ENCODE measurements at places on chromosomes 12 and 14.

GRCh38 chr14:102655137-102655536 lies 62.7 kb downstream of the RCOR1 start:
- DNase-seq = no peak

GRCh38 chr14:97039717-97040363 lies 242.7 kb downstream of the VRK1 start:
- DNase-seq = no peak

- DNase-seq = no peak
Measured at GRCh38 chr14:78848234-78848820, 678.2 kb downstream of the NRXN3 start.

DNA sequence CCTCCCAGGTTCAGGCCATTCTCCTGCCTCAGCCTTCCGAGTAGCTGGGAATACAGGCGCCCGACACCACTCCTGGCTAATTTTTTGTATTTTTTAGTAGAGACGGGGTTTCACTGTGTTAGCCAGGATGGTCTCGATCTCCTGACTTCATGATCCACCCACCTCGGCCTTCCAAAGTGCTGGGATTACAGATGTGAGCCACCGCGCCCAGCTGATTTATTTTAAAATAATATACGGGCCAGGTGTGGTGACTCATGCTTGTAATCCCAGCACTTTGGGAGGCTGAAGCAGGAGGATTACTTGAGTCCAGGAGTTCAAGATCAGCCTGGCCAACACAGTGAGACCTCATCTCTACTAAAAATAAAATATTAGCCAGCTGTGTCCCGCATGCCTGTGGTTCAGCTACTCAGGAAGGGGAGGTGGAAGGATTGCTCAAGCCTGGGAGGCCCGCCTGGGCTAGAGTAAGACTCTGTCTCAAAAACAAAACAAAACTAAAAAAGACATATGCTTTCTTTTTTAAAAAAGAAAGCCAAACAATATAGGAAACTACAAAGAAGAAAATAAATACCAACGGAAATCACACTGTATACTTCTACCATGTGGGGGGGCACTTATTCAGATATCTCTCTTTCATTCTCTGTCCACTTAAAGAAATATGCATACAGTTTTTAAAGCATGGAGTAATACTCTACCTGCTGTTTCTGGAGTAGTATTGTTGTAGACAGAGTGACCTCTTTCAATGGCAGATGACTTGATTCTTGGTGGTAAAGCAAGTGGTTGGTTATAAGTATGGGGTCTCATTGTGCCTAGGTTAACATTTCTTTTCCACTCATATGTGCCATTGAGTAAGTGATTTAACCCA lies 930 bp upstream of the MIA2 start:
- DNase-seq = no peak

DNA sequence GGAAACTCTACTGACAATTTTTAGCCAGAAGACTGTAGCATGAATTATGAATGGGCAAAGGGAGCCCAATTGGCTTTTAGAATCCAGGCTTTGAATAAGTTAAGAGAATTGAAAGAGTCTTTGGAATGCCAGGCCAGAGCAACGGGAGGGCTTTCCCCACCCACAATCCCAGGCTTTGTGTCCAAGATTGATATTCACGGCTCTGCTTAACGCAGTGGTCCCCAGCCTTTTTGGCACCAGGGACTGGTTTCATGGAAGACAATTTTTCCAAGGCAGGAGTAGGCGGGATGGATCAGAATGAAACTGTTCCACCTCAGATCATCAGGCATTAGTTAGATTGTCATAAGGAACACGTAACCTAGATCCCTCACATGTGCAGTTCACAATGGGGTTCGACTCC lies 79.6 kb downstream of the EPS8 start:
- DNase-seq = no peak

DNA sequence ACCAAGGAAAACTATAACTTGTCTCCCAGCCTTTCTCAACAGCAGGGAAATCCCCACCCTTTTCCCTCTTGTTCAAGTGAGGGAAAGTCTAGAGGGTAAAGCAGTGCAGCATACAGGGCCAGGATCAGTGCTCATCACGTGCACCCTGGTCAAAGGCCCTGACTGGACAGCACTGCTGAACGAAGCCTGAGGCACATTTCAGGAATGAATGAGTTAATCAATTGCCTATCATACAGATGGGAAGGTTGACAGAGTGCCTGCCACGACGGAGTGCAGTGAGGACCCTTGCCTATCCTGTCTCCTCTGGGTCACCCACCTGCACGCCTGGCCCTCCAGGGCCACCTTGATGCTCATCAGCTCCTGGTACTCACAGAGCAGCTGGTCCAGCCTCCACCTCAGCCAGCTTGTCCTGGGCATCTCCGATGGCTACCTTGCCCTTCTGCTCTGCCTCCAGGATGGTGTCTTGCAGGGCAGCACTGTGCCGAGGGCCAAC lies 11.7 kb upstream of the KRT73 start:
- DNase-seq = no peak

DNA sequence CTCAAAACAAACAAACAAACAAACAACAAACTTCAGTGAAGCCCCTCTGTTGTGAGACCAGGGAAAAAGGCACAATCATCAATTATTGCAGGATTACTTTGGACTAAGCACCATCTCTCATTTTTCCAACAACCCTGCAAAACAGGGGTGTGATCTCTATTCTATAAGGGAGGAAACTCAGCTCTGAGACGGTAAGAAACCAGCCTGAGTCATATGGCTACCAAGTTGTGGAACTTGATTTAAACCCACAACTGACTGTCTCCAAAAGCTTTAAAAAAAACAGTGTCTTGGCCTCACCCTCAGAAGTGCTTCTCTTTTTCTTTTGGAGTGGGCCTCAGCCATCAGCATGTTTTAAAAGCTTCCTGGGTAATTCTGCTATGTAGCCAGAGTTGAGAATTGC lies 49.8 kb downstream of the RIN3 start:
- no peak for DNase-seq

- no peak for DNase-seq
Measured at GRCh38 chr12:117192057-117192456, 1.8 kb upstream of the FBXO21 start.

GRCh38 chr14:49584058-49584457 lies 2.1 kb downstream of the RPS29 start:
- no peak for DNase-seq

- no peak for DNase-seq
Measured at GRCh38 chr12:115946867-115947695, 330.4 kb downstream of the MED13L start.

GRCh38 chr12:102024765-102025164 lies 37.0 kb downstream of the WASHC3 start:
- no peak for DNase-seq

- no peak for DNase-seq
Measured at GRCh38 chr12:57178213-57178612, 30.8 kb upstream of the LRP1-AS start.

DNA sequence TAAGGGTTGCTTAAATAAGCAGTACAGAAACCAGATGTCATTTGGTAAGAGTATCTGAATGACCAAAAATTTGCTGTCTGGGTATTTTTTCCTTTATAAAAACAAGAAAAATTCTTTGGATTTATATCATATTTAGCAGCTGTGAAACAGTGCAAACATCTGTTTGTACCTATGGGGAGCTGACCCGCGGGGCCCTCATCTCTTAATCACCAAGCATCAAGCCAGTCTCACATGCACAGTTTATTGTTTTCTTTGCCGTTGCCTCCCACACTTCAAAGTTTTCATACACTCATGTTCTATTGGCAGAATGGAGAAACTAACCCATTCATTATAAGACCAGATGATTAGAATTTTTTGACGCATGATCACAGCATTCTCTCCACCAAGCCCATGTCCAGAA lies 142.2 kb downstream of the BMP4 start:
- DNase-seq = no peak

Measured in NCI-H446 treated with DMSO at 0.1 percent for 48 hours (cell line).